ENCODE measurements at places on chromosomes 12 and 14.

- no peak for DNase-seq
Observed at GRCh38 chr14:104681689-104682074, 7.7 kb upstream of the INF2 start.

GRCh38 chr12:10212739-10213131 lies at the start of gene GABARAPL1:
Gene GABARAPL1, plus strand, starts transcription at chr12:10212877. Its CDS starts 253 bp downstream, at chr12:10213130.
- peak; percentile 68 for DNase-seq

DNA sequence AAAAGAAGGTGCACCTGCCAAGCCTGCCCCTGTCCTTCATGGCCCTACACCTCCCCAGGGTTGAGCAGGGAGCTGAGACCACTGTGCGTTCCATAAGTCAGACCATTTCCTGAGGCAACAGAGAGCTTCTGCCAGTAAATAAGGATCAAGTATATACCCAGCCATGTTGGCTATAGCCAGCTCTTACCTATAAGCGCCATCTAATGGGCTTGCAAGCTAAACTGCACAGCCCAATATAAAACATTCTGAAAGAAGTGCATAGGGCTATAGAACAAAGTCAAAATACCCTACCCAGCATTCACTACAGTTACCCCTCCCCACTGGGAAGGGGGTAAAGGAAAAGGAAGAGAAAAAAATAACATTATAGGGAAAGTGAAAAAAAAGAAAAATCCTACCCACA lies 59.3 kb upstream of the SCAF11 start:
- no peak for DNase-seq

GRCh38 chr12:90211017-90211416 lies 502.4 kb upstream of the ATP2B1 start:
- DNase-seq: no peak

GRCh38 chr12:112198120-112198733 lies 72.9 kb downstream of the TRAFD1 start:
- DNase-seq: peak; percentile 18

DNA sequence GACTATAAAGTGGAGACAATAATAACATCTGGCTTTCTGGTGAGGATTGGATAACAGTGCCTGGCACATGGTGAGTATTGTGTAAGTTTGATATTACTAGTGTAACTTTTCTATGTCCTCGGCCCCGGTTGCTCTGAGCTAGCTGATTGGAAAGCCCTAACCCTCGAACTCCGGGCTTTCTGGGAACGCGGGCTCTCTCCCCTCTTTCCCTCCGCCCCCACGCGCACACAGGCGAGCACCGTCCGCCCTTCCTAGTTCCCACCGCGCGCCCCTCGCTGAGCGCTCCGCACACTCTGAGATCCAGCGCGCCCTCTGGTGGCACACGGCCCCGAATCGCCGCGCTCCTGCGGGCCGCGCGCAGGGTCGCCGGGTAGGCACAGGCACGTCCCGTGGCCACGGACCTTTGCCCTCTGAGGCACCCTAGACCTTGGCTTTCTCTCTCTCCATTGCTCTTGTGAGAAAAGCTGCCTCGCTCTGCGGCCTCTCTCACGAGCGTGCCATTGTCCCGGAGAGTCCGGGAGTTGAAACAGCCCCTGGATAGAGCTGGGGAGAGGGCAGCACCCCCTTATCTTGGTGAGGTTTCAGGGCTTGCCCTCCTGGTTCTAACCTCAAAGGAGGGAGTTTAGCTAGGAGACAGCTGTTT lies 23.2 kb upstream of the ESRRB start:
- DNase-seq: peak; percentile 6

DNA sequence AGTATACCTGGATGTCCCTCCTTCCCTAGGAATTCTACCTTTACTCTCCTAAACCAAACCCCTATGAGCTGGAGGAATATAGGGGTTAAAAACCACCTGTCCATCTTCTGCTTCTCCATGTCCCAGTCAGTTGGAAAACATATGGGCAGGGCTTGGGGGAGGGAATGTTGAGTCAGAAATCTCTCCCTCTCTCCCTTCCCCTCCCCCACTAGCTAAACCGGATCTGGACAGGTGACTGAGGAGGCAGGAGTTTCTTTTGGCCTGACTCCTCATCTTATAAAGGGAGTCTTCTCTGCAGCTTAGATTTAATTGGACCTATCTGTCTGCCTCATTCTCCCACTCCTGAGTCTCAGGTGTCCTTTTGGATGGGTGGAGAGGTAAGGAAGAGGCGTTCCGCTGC lies 6.1 kb downstream of the ERBB3 start:
- DNase-seq: no peak

GRCh38 chr12:92133795-92134637 lies 11.6 kb downstream of the BTG1 start:
- DNase-seq: no peak

GRCh38 chr12:56084958-56085543 lies 5.1 kb downstream of the ERBB3 start:
- DNase-seq: no peak

GRCh38 chr12:124410354-124411175 lies 115.7 kb downstream of the RFLNA start:
- no peak for DNase-seq

- no peak for DNase-seq
Observed at GRCh38 chr12:39798429-39798828, 178.8 kb upstream of the ABCD2 start.

DNA sequence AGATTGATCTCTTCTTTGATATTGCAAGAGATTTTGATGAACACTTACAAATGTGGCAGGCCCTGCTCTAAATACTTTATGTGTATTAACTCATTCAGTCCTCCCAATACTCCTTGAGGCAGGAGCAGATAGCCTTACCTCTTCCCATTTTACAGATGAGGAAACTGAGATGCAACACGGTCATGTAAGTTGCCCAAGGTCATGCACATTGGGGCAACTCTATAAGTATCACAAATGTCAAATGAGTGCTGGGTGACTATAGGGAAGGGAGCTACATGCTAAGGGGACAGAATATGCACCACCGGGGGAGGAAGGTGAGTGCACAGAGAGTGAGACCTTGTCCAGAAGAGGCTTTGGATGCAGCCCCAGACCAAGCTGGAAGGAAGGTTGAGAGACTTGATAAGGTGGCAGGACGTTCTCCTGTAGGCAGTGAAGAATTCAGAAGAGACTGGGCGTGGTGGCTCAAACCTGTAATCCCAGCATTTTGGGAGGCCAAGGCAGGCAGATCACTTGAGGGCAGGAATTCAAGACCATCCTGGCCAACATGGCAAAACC lies 132.3 kb upstream of the PWP1 start:
- DNase-seq: no peak

- no peak for DNase-seq
Observed at GRCh38 chr12:32765906-32766305, 10.2 kb upstream of the YARS2 start.

DNA sequence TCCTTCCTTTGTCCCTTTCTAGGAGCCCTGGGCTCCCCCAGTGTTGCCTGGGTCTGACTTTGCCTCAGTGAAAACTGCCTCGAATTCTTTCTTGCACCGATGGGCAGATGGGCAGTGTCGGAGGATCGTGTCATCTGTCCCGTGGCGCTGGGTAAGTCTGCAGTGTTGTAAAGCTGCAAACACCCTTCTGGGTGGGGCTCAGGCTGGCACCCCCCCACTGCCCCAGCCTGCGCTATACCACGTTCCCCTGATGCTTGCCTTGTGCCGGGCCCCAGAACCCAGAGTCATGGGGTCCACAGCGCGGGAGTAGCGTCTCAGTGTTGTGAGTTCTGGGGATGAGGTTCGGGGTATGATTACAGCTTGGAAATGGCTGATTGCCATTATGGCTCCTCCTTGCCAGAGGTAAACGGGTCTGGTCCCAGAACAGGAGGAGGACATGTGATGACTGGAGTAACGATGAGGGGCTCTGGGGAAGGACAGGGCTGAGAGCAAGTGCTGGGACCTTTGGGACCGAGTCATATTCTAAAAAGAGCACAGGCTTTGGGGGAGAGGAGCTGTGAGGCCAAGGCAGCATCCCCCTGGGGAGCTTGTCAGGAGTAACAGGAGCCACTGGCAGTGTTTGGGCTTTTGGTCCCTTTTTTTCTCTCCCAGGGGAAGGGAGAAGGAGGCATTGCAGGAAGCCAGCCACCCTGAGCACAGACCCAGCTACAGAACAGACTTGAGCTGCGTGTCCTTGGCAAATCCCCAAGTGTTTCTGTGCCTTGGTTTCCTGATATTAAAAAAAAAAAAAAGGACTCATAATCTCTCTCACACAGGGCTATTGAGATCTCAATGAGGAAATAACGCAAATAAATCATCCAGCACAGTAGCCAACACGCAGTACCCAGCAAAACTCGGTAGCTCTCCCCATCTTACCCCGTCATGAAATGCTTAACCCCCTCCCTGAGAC lies 4.3 kb downstream of the RTL1 start:
- no peak for DNase-seq

DNA sequence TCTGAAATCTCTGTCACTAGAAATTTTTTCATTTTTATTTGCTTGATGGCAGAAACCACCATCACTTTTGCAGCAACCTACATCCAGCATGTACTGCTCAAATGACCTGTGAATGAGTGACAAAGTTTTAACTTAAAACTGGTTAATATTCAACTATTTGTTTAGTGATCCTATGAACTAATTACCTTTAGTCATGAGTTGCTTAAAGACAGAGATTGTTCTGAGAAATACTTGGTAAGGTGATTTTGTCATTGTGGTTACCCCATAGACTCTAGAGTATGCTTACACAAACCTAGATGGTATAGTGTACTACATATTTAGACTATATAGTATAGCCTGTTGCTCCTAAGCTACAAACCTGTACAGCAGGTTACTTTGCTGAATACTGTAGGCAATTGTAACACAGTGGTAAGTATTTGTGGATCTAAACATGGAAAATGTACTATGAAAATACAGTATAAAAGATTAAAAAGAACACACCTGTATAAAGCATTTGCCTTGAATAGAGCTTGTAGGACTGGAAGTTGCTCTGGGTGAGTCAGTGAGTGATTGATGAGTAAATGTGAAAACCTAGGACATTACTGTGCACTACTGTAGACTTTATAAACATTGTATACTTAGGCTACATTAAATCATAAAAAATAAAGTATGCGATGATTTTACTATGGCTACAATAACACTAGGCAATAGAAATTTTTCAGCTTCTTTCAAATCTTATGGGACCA lies 256.6 kb upstream of the PPFIA2 start:
- DNase-seq: no peak

DNA sequence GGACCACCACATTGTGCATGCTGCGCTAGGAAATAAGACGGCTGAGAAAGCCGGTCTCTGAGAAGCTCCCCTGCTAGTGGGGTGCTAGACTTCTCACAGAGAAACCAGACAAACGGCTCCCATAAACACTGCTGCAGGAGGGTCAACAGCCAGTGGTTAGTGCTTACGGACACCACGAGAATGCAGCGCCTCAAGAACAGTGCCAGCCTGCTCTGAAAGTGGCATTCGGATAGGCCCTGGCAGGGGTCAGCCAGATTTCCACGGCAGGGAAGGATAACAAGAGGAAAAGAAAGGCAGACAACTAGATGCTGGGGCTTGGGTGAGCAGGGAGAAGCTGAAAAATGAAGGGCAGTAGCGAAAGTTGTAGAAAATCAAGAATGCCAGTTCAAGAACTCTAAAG lies 26.4 kb downstream of the PPTC7 start:
- no peak for DNase-seq

DNA sequence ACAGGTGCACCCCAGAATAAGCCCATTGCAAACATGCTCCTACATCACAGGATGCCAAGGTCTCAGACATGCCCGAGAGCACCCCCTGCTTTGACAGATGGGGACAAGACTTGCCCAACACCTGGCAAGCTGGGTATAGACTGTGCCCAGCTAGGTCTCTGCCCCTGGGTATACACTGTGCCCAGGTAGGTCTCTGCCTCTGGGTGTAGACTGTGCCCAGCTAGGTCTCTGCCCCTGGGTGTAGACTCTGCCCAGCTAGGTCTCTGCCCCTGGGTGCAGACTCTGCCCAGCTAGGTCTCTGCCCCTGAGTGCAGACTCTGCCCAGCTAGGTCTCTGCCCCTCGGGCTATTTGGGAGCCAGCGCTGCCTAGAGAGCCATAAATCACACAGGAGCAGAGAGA lies 85.9 kb downstream of the CCDC88C start:
- DNase-seq: no peak

- DNase-seq: no peak
Observed at GRCh38 chr12:59665701-59666100, 69.9 kb downstream of the SLC16A7 start.

DNA sequence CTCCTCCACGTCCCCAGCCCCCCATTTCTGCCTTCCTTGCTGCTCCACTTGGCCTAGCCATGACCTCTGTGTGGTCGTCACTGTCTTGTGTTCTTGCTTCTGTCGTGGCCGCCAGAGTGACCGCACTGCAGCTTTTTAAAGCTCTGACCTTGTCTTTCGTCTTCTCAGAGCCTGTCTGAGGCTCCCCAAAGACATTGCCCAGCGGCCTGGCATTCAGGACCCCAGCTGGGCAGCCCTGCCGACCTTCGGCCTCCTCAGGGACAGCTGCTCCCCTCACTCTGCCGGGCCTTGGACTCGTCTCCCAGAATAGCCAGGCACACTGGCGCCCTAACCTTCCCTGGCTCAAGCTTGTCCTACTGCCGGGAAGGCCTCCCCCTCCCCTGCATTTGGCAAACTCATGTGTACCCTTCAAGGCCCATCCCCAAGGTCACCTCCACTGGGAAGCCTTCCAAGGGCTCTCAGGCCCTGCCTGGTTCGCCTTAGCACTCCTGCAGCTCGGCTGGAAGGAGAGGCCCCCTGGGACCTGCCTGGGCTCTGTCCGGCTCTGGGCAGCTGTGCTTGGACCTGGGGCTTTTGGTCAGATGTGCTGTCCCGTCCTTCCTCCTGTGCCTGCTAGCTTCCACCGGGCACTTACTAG lies 15.7 kb upstream of the DLK1 start:
- DNase-seq: no peak

GRCh38 chr14:56271970-56272369 lies 153.8 kb downstream of the PELI2 start:
- DNase-seq: no peak

DNA sequence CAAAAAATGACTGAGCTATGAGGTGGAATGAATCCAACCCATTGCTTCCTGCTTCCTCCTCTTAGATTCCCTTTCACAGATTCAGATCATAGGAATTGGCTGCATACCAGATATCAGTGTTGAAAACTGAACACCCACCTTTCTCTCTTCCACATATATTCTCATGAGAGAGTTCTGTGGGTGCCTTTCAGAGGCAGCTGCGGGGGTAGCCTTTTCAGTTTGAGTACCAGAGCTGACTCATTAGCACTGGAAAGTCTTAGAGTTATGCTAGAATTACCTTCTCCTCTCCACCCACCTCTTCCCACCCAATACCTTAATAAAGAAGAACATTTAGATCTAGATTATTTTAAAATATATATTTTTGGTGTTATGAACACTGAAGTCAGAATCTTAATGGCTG lies 495.4 kb upstream of the SEL1L start:
- no peak for DNase-seq

- DNase-seq: no peak
Observed at GRCh38 chr12:39574378-39574777, 45.2 kb downstream of the ABCD2 start.
